ENCODE measurements at places on chromosomes 13 and 19.

DNA sequence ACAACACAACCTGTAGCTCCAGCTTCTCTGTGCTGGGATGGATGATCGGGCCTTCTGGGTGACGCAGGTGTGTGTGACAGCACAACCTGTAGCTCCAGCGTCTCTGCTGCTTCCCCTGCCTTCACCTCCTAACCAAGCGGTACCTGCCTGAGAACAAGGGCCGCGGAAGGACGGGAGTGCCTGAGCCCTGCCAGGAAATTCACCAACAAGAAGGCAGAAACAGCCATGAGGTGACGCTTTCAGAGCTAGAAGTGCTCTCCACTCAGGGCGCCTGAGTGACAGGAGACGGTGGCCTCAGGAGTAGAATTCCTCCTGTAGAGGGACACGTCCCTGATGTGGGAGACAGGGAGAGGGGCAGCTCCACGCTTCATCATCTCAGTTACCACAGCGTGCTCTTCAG lies 17.4 kb downstream of the ZNF331 start:
- no peak for DNase-seq

DNA sequence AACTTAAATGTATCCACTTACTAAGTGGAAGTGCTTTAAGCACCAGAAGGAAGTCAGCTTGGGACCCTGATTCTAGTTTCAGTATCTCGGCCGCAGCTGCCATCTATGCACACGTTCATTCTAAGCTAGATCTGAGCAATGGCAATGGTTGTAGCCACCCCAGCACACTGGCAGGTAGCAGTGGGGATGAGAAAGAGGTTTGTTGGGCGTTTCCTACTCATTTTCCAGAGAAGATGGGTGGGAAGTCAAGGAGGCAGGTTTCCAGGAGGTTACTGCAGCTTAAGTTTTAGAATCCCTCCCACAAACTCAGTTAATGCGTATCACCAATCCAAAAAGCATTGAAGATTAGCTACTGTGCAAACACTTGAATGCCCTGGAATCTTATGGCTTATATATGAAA lies 114.2 kb upstream of the TSC22D1 start:
- no peak for DNase-seq

GRCh38 chr13:44417876-44418275 lies 44.3 kb downstream of the SERP2 start:
- no peak for DNase-seq

DNA sequence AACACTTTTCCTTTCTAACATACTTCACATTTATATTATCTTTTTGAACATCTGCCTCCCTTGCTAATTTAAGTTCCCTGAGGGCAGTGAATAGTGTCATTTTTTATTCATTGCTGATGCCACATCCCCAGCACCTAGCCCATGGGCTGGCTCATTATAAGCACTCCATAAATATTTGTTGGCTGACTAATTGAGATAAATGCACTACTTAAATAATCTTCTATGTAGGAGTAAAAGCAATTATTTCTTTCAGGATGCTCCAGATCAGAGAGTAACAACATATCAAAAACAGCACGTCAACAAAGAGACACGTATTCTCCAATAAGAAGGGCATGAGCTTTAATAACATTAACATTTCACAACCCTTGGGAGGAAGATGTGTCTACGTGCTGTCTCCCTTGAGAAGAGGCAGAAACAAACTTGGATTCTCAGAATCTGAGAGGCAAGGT lies 228.2 kb downstream of the LHFPL6 start:
- DNase-seq: no peak

DNA sequence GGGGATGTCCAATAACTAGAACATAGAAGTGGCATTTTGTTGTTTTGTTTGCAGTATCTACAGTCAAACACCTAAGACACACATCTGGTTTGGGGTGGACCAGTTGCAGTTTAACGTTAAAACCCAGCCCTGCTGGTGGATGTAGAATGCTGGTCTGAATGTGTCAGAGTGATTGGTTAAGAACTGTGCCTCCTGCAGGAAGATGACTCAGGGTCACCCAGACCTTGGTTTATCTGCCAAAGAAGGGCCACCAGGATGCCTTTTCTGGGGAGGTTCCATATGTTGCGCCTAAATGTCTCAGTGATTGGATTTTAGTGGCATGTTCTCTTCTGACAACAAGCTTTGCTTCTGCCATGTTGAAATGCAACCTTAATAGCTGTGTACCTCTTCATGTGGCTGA lies 23.1 kb downstream of the ZNF536 start:
- DNase-seq: no peak

DNA sequence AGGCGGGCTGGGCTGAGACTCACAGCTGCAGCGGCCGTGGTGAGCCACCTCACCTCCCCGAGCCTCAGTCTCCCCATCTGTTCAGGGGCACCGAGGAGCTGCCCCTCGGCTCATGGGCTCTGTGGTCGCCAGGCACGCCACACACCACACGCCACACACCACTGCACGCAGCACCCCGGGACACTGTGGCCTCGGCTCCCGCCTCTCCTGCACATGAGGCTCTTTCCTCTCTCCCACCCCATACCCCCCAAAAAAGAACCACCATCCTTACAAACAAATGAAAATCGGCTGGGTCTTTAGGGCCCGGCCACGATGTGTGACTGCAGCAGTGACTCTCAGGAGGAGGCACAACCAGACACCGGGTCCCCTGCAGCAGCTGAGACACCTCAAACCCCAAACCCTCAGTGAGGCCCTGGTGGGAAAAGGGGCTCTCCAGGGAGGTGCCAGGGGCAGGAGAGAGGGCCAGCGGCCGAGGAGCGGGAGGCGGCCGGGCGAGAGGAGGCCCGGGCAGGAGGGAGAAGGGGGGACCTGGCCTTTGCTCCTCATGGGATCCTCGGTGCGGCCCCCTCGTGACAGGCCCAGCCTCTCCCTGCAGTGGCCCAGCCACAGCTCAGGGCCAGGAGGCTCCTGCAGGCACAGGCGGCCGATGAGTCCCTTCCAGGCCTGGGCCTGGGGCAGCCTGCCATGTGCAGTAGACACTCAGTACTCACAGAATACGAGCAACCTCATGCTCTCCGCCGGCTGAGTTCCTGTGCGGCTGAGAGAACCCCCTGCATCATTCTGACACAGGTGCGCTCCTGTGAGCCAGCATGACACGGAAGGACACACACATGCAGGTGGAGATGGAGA lies 66.3 kb downstream of the RASA3 start:
- DNase-seq: no peak

DNA sequence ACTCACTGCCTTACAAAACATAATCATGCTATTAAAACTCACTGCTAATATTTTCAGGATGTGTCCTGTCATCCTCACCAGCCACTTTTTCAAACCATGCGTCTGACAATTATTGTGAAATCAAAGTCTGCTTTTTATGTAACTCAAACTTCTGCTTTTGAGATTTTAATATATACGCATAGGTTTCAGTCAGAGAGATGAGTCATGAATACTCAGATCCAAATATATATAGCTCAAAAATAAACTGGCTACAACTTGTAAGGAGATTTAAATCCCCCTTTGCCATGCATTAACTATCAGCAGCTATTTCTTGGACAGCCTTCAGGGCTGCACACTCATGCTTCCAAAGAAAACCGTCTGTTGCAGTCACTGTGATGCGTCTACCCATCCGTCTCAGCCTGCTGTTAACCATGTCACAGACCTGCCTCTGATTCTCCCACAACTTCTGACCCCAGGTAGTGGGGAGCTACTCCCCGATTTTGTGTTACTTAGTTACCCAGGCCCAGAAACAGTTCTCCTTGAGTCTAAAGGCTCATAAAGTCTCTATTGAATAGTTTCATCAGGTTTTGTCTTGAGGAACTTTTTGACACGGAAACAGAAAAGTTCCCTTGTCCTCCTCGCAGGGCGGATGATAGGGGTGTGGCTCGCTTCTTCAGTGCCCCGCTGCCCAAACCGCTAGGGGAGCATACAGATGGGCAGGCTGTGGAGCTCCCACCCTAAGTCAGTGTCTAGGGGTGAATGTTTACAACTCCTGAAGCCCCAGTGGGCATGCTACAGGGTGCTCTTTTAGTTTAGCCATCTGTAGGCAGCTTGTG lies 33.8 kb upstream of the SGCG start:
- DNase-seq: no peak

GRCh38 chr13:101415358-101416174 lies 742 bp downstream of the NALCN start:
- DNase-seq: no peak

DNA sequence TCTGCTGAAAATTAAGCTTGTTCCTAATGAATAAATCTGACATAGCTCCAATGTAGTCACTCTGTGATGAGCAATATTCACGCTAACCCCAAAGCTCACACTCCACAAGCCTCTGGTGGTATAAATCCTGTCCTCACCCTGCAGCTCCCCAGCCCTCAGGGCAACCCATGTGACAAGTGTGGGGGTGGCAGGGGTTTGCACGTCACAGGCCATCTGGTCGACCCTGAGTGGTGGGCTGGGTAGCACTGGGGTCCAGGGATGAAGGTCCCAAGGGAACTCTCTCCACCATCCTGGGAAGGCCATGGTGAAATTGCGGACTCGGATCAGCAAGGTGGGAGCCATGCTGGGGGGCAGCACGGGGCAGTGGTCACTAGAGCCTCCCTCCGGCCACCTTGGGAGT lies 100.0 kb upstream of the SOX1 start:
- no peak for DNase-seq

DNA sequence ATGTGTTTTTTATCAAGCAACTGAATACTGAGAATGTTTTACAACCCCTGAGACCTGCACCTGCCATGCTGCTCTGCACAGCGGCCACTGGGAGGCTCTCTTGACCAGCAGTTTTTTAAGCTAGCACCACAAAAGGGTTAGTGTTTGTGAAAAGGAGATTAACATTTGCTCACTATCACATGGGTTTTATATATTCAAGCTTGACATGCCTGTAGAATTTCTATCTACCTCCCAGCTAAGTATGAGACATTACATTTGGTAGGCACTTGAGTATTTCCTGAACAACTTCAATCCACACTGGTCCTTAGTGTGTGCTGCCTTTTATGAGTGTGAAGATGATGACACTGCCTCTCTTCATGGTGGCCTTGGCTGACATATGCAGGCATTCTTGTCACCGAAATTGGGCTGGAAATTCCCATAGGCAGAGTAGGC lies 1238.9 kb downstream of the UQCRFS1 start:
- peak; percentile 18 for DNase-seq

DNA sequence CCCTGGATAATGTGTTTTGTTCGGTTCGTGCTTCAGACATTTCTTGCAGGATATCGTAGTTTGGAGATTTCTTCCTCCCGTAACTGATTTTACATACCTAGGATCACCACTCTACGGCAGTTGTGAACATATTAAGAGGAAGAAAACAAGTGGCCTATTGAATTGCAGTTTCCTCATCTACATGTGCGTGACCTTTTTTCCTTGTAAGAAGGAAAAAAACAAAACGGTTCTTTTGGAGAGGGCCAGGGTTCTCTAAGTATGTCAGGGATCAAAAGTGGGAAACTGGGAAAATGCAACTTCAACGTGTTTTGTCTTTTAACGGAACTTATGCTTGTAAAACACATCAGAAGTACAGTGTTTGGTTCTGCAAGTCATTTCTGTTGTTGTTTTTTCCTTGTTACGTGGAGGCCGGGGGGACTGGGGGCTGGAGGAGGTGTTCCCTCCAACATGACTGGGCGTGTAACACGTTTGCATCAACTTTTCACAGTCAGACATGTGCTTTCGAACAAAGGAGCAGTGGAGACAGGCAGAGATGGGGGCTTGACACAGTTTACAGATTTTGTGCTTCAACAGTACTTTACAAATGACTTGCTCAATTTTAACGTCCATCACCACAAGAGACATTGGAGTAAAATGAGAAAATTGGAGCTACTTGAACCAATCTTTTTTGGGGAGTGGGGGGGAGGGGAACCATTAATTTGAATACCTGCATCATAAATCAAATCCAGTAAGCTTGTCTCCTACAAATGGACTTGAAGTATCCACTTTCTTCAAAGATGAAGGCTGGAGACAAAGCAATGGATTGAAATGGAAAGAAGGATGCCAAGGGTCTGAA lies 3.8 kb downstream of the ZC3H4 start:
- no peak for DNase-seq

DNA sequence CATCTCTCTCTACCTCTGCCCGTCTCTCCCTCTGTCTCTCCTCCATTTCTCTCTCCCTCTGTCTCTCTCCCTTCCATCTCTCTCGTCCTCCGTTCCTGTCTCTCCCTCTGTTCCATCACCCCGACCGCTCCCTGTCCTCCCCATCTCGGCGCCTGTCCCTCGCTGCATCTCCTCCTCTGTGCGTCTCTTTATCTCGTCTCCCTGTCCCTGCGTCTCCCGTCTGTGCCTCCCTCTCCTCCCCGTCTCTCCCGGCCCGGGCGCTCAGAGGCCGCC lies 4.6 kb downstream of the GRIN2D start:
- no peak for DNase-seq

DNA sequence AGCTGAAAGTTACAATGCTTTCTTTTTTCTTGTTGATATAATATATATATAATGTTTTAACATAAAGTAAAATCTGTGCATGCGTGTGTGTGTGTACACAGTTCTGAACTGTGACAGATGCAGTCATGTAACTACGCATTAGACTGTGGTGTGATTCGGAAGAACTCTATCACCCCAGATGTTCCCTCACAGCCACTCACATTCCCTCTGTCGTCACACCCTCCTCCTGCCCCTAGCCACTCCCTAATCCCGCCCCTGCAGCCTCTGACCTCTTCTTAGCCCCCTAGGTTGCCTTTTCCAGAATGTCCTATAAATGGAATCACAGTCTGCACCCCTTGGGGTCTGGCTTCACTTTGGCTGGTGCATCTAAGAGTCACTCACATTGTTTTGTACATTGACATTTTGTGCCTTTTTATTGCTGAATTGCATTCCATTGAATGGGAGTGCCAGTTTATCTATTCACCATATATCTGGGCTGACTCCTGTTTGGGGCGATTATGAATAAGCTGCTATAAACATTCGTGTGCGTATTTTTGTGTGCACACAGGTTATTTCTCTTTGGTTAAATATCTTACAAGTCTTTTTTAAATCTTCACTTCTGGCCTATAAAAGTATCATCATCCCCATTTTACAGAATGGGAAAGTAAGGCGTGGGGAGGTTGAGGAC lies 20.4 kb downstream of the DHRS12 start:
- DNase-seq: no peak

GRCh38 chr19:46381756-46382345 lies 31.5 kb downstream of the CCDC8 start:
- DNase-seq: no peak

DNA sequence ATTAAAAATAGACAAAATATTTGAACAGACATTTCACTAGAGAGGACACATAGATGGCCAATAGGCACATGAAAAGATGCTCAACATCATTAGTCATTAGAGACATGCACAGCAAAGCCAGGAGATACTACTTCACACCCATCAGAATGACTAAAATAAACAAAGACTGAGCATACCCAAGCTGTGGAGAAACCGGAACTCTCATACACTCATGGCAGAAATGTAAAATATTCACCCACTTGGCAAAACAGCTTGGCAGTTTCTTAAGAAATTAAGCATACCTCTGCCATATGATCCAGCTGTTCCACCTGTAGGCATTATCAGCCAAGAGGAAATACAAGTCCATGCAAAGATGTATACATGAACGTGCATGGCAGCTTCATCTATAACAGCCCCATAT lies 213.4 kb downstream of the TSHZ3 start:
- no peak for DNase-seq

DNA sequence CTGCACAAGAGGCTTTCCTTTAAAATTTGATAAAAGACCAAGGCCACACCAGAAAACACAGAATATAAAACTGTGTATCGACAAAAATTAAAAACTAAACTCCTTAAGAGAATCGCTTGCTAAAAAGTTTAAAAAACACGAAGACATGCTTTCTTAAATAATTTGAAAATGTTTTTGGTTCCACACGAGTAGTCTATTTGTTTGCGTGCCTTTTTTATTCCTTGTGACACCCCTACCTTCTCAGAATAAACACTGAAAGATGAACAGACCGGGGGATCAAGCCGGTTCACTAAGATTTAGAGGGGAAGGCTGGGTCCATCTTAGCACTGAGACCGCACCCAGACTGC lies 256.4 kb upstream of the STARD13 start:
- no peak for DNase-seq
